ENCODE measurements at places on chromosomes 16 and 17.
A peak's percentile ranks its signal among the peaks of the same experiment; 100 is the strongest.

DNA sequence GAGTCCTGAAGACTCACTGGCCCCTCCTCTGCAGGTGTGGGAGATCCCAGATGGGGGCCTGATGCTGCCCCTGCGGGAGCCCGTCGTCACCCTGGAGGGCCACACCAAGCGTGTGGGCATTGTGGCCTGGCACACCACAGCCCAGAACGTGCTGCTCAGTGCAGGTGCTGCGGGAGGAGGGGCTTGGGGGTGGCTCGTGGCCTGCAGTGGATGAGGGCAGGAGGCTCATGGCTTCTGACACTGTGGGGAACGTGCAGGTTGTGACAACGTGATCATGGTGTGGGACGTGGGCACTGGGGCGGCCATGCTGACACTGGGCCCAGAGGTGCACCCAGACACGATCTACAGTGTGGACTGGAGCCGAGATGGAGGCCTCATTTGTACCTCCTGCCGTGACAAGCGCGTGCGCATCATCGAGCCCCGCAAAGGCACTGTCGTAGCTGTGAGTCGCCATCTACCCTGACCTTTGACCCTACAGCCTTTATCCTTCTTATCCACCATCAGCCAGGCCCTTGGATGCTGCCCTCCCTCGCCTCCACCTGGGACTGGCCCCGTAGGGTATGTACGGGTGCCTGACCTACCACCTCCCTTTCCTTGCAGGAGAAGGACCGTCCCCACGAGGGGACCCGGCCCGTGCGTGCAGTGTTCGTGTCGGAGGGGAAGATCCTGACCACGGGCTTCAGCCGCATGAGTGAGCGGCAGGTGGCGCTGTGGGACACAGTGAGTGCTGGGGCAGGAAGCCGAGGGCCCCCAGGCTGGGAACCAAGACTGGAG lies 3.6 kb downstream of the CORO1A start:
- peak; percentile 18 for DNase-seq

DNA sequence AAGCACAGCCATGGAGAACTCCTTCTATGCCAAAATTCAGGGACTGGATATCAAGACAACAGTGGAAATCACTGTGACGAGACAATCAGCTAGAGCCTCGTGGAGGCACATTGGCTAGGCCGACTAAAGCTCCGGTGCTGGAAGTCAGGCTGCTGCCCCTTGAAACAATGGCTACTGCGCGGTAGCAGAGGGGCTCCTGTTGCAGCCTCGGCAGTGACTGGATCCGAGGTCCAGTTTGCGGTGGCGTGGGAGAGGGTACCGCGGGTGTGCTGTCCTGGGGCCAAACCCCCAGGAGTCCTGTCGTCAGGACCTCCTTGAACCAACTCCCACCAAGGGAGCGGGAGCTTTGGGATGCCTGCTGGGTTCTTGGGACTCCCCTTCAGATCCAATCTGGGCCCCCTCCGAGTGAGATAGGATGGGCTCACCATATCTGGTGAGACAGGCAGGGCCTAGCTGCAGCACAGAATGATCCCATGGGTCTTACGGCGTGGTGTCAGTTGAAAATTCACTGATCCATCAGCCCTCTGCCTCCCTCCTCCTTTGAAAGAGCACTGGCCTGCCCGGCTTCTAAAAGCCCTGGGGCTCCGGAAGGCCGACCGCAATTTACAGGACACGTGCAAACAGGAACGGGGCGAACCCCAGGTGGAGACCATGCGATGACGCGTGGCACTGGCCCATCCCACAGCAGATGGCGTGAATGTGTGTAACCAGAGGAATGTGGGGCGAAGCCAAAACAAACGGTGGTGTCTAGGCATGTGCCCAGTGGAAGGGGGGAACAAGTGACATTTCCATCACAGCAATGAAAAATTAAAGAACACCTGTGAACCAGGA lies 15.8 kb upstream of the KCNJ18 start:
- DNase-seq = no peak

GRCh38 chr16:80176114-80176513 lies 364.7 kb upstream of the DYNLRB2 start:
- DNase-seq = peak; percentile 54

GRCh38 chr17:80761110-80761871 lies 216.7 kb downstream of the RPTOR start:
- peak; percentile 83 for DNase-seq

GRCh38 chr17:15944759-15945526 lies at the start of gene ADORA2B:
ADORA2B (plus strand) TSS chr17:15945130; CDS start chr17:15945249, 119 bp downstream.
- peak; percentile 75 for DNase-seq
